Muscle of arm (tissue), 14 donors: ENCODE measurements at places on chromosomes 6 and 20. TPM values are rescaled to one million over a fixed set of nuclear protein-coding genes. Genes with fewer than 3 reads are reported as not detected.

OXT gene
- 0.46 TPM for polyA plus RNA-seq

DNA sequence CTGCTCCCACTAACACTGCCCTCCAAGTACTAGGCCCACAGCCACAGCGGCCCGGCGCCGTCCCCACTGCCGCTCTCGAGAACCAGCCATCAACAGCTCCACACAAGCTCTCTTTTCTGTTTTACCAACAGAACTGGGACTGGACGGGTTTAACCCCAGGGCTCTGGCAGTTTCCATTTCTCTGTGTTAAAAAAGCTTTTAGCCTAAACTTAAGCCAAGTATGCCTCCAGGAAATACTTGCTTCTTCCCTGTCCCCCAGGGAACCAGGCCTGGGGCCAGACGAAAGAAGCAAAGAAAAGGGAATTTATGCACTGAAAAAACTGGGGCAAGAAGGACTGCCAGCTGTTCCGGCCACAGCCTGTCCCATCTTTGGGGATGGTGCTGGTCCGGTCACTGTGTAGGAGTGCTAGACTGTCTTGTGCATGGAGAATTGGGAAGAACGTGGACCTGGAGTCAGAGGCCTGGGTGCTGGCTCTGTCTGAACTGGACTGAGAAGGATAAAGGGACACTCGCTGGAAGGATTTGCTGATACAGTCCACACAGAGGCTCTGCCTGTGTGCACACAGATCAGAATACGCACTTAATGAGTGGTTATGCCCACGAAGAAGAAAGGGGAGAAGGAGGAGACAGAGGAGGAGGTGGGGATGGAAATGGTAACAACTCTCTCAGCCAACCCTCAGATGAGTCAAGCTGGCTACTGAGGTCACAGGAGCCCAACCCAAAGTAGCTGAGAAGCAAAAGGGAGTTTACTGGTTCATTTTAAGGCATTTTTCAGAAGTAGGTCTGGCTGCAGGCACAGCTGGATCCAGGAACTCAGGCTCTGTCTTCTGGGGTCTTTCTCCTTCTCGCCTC, 254.4 kb upstream of the PMEPA1 start:
- DNase-seq: no peak

DNA sequence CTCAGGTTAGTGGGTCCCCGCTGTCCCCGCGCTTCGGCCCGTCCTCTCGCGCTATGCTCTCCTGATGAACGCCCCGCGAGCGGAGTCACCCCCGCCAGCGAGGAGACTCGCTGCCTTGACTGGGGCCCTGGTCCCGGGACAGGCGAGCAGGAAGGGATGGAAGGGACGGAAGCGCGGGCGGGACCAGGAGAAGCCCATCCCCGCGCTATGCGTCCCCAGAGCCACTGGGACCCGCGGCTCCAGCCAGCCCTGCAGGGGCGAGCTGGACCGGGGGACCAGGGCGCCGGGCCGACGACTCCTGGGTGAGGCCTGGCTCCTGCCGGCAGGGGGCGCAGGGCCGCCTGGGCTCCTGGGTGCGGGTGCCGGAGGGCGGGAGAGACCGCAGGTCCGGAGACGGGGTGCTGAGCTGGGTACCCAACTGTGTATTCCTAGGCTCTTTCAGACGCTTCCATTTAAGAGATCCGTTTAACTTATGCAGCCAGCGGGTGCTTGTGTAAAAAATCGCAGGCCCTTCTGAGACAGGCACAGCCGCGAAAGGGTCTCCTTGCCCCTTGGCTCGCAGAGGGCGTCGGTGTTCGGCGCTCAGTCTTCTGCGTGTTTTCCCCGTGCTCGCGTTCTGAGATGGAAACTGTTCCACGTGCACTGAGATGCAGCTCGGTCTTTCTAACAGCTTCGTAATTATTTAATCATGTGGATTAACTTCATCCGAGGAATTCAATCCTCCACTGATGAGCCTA, 580 bp upstream of the SYCP2 start:
- peak; percentile 71 for DNase-seq

GRCh38 chr6:54335871-54336270, 27.6 kb downstream of the TINAG start:
- DNase-seq: peak; percentile 25
